Effector memory CD4-positive, alpha-beta T cell (primary cell): ENCODE measurements at places on chromosomes 16 and 17.
A peak's percentile ranks its signal among the peaks of the same experiment; 100 is the strongest.

DNA sequence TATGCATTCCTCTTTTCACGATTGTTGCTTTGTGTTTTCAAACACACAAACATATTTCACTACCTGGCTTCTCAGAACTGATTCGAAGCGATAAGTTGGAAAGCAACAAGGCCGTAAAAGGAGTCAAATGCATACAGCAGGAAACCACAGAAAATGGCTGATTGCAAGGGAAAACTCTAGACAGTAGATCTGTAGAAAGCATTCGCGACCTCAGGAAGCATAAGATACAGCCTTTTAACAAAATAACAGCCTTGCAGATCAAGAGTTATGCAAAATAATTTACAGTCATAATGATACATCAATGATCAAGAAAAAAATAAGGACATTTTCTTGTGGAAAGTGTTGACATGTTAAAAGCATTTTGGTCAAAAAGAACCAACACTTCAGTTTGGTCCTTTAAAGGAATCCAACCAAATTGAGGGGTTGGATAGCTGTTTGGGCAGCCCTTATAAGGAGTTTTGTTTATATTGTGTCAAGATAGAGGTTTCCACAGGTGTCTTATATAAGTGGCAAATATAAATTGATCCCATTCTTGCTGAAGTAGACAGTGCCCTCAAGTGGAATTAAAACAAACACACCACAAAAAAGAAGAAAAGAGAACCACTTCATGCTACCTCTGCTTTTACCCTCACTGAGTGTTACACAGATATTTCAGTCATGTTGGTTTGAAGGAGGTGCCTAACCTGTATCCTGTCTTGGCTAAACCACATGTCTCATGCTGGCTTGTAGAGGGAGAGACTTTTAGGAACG is 5.5 kb downstream of the CYLD start:
- DNase-seq = peak; percentile 12
- H3K27ac ChIP-seq = peak overlapping the region; percentile 99
- peak overlapping the region; percentile 16 for H3K4me3 ChIP-seq
- peaks cover 19% of the 10 kb centered on the region for H3K36me3 ChIP-seq
- H3K4me1 ChIP-seq = peaks cover 33% of the 10 kb centered on the region
- H3K27me3 ChIP-seq = no peaks in the 10 kb centered on the region

DNA sequence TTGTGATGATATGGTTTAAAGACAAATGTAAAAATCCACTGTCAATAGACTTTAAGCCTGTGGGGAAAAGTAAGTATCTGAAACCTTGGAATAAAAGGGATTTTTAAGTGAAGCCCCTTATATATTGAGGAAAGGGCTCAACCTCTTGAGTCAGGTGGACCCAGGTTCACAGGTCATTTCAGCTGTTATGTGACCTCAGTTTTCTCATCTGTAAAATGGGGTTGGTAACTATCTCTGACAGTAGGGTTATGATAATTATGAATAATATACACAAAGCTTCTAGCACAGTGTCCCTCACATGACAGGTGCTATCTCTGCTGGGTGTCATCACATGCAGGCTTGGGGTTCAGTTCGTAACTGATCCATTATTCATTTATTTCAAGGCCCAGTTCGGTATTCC is 57.0 kb downstream of the USP10 start:
- H3K4me3 ChIP-seq = no peak overlapping the region
- no peak overlapping the region for H3K27ac ChIP-seq
- no peaks in the 10 kb centered on the region for H3K27me3 ChIP-seq
- DNase-seq = no peak
- H3K36me3 ChIP-seq = no peaks in the 10 kb centered on the region
- H3K4me1 ChIP-seq = peaks cover 44% of the 10 kb centered on the region

DNA sequence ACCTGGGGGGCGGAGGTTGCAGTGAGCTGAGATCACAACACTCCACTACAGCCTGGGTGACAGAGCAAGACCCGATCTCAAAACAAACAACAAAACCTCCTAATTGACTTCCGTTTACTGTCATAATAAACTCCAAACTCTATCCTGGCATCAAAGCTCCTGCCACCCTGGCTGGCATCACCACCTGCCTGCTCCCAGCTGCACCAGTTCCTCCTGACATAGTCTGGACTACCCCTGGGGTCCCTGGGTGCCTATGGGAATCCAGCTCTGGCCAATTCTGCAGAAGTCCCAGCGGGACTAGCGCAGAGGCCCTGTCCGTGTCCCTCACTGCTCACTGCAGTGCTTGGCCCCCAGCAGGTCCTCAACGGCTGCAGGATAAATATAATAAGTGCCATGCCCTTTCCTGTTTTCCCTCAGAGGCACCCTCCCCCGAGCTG is 723 bp downstream of the NTHL1 start:
- peak overlapping the region; percentile 91 for H3K4me3 ChIP-seq
- H3K27ac ChIP-seq = no peak overlapping the region
- H3K4me1 ChIP-seq = peaks cover 17% of the 10 kb centered on the region
- DNase-seq = no peak
- no peaks in the 10 kb centered on the region for H3K27me3 ChIP-seq

GRCh38 chr16:59114790-59115189 is 380.7 kb upstream of the GOT2 start:
- no peak overlapping the region for H3K27ac ChIP-seq
- H3K4me3 ChIP-seq = no peak overlapping the region
- H3K27me3 ChIP-seq = no peaks in the 10 kb centered on the region
- no peaks in the 10 kb centered on the region for H3K4me1 ChIP-seq

DNA sequence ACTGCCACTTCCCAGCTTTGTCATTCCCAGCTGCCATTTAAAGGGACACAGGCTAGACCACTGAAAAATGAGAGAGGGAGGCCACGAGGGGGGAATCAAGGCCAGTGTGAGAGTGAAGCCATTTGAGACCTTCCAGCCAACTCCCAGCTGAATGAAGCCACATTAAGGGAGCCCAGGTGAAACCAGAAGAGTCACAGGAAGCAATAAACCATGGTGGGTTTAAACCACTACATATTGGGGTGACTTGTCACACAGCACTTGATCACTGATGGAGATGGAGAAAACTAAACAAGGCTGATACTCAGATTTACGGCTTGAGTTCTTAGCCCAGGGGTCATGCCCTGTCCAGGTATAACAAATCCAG is 2.8 kb upstream of the NUBP1 start:
- no peak overlapping the region for H3K4me3 ChIP-seq
- H3K27ac ChIP-seq = no peak overlapping the region
- H3K4me1 ChIP-seq = peaks cover 12% of the 10 kb centered on the region
- H3K27me3 ChIP-seq = no peaks in the 10 kb centered on the region
- DNase-seq = no peak

- no peak overlapping the region for H3K4me3 ChIP-seq
- H3K27ac ChIP-seq = no peak overlapping the region
- H3K4me1 ChIP-seq = no peaks in the 10 kb centered on the region
- H3K36me3 ChIP-seq = no peaks in the 10 kb centered on the region
- H3K27me3 ChIP-seq = no peaks in the 10 kb centered on the region
Measured at GRCh38 chr17:61157246-61157886, 242.3 kb upstream of the TBX2 start.

DNA sequence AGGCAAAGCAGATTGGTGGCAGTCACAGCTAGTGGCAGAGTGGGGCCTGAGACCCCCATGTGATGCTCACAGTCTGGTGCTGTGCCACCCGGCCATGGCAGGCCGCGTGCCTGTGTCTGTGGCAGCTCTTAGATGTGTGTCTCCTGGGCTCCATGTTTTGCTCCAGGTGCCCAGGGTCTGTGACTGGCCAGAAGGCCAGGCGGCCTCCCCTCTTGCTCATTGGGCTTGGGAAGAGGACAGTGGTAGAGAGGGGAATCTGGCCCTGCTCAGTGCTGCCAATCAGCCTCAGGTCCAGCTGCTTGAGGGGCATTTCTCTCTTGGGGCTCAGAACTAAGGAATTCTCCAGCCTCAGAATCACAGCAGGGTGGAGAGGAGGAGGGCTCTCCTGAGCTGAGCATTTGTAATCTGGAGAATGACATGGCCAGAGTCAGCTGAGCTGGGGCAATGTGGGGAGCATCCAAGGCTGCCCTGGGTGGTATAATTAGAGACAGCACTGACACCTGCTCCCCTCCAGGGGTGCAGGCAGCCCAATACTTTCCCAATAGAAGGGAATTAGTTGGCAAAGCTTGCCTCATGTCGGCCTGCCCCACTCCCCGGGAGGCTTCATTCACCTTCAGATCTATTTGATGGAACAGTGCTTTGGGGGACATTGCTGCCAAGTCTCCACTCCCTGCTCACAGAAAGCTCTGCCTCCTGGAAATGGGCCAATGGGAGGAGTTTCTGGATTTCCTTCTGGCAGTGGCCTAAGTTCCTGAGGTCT is 2.7 kb upstream of the LASP1NB start:
- H3K27me3 ChIP-seq = no peaks in the 10 kb centered on the region
- H3K27ac ChIP-seq = peak overlapping the region; percentile 13
- peaks cover 5% of the 10 kb centered on the region for H3K4me1 ChIP-seq
- no peak overlapping the region for H3K4me3 ChIP-seq
- DNase-seq = no peak

DNA sequence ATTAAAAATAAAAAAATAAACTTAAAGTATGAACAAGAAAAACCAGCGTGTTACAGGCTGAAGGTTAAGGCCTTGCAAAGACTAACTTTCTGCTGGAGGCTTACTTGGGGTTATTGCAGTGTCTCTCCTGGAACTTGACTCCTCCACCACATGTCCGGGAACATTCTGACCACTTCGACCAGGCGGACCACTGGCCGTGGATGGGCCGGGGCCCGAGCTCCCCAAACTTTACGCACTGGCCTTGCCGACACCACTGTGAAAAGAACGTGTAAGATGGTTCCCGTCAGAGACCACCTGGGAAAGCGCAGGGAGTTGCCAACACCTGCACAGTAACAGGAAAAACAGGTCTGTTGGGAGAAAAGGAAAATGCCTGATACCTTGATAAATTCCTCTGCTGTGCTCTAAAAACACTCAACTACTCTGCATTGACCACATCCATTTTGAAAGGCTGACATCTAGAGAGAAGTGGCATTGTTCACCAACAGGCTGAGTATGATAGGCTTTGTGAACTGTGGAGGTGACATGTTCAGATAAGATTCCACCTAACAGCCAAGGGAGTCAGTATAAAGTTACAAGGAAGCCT is 99.1 kb downstream of the ADAMTS18 start:
- no peak overlapping the region for H3K27ac ChIP-seq
- H3K4me3 ChIP-seq = no peak overlapping the region
- no peaks in the 10 kb centered on the region for H3K36me3 ChIP-seq
- DNase-seq = no peak
- no peaks in the 10 kb centered on the region for H3K4me1 ChIP-seq
- H3K27me3 ChIP-seq = no peaks in the 10 kb centered on the region

GRCh38 chr17:57604771-57605674 is 140.1 kb downstream of the CCDC182 start:
- H3K4me3 ChIP-seq = peak overlapping the region; percentile 12
- no peaks in the 10 kb centered on the region for H3K27me3 ChIP-seq
- H3K36me3 ChIP-seq = no peaks in the 10 kb centered on the region
- no peak for DNase-seq
- peaks cover 61% of the 10 kb centered on the region for H3K4me1 ChIP-seq

DNA sequence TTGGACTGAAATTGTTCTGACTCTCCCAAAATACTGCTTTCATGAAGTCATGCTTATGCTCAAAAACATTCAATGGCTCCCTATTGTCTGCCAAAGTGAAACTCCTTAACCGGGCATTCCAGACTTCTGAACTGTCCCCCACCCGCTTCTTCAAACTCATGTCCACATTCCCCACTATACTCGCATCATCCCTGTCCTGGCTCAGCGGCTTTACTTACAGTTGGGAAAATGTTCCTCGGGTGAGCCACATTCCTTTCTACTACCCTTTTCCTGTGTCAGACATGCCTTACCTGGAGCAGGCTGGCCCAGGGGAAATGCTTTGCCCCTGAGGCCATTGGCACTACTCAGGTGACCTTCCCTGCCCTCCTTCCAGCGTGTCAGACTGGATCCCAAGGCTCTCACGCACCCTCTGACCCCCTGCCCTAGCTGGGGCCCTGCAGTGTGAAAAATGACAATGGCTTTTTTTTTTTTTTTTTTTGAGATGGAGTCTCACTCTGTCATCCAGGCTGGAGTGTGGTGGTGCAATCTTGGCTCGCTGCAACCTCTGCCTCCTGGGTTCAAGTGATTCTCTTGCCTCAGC is 5.3 kb downstream of the CYGB start:
- peaks cover 8% of the 10 kb centered on the region for H3K27me3 ChIP-seq
- no peak overlapping the region for H3K27ac ChIP-seq
- no peak for DNase-seq
- H3K4me1 ChIP-seq = peaks cover 19% of the 10 kb centered on the region
- H3K36me3 ChIP-seq = no peaks in the 10 kb centered on the region
- H3K4me3 ChIP-seq = no peak overlapping the region

- peaks cover 10% of the 10 kb centered on the region for H3K4me1 ChIP-seq
- H3K27ac ChIP-seq = no peak overlapping the region
- peaks cover 5% of the 10 kb centered on the region for H3K27me3 ChIP-seq
- no peak overlapping the region for H3K4me3 ChIP-seq
- no peak for DNase-seq
Measured at GRCh38 chr17:42775534-42776098, 2.4 kb downstream of the VPS25 start.

DNA sequence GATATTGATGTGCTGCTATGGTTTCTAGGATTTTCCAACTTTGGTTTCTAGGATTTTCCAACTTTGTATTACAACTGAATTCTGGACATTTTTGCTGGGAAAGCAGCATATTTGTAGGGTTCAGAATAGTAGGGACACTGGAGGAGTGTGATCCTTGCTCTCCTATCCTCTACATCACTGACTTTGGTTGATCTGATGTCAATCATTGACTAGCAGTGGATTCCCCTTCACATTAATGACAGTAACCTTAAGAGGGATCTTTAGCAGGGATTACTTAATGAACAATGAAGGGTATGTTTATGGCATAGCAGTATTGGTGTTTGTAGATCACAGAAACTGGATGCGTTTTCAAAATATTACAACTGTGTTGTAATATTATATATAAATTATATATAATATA is 67.4 kb downstream of the MAP2K4 start:
- no peak overlapping the region for H3K4me3 ChIP-seq
- no peak for DNase-seq
- H3K36me3 ChIP-seq = no peaks in the 10 kb centered on the region
- H3K27ac ChIP-seq = no peak overlapping the region

DNA sequence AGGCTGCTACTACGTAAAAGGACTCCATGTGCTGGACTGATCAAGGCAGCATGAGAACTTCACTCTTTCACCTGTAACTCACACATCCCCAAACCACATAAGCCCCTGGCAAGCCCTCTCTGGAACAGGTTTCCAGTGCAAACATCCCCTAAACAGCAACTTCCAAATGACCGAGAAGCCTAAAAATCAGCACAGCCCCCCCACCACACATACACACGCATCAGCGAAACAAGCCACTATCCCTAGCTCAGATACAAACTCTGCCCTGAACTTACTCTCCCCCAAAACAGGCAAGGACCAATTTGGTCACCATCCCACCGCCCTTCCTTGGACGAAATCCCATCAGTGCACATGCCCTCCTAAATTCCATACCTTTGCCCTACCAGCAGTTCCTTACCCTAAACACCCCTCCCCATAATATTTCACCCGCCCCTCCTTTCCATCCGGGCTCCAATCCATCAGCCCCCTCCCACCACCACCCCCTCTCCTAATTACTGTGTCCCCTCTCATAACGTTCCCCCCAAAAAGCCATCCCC is 735 bp downstream of the LSM12 start:
- no peak for DNase-seq
- H3K27me3 ChIP-seq = no peaks in the 10 kb centered on the region
- peak overlapping the region; percentile 79 for H3K27ac ChIP-seq
